ENCODE measurements at places on chromosomes 13 and 19. TPM values are rescaled to one million over a fixed set of nuclear protein-coding genes. Genes with fewer than 3 reads are reported as not detected.

Gene LSR
- total RNA-seq: 0.63 TPM

Gene TMEM59L
- 2.5 TPM for total RNA-seq

Gene SIGLEC12
- not detected for total RNA-seq

DNA sequence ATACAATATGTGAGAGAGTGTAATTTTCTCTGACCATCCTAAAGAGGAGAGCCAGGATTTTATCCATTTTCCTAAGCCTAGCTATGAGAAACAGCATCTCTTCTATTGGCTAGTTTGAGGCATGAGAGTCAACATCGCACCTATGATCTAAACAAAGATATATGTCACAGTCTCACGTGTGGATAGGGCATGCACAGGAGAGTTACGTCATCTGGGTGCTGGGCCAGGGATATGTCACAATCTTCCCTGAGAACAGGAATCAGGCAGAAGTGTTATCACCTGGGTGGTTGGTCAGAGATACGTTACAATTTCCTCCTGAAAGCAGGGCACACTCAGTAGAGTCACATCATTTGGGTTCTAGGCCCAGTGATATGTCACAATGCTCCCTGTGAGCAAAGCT lies 53.9 kb upstream of the ZNF730 start:
- DNase-seq: no peak

- no peak for DNase-seq
These were observed 16.5 kb upstream of the NANOS2 start for GRCh38 chr19:45931055-45931454.

GRCh38 chr19:12720851-12721655 lies 2.7 kb downstream of the TNPO2 start:
- peak; percentile 55 for DNase-seq

GRCh38 chr13:46609052-46609451 lies 56.1 kb downstream of the LRCH1 start:
- DNase-seq: no peak

DNA sequence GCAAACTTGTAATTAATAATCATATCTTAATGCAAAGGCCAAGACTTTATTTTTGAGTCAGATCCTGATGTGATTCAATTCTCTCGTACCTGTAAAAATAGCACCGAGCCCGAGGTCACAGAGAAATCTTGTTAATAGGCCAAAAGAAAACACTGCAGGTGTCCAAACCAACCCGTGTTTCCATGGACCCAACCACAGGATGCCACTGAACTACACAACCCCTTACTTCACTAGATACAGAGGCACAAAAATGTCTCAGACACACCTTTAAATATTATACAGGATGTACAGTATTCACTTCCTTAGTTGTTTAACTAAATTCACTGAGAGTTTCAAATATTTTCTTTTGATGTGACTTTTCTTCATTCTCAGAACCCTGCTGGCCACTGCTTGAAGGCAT lies 530.9 kb downstream of the MYO16 start:
- DNase-seq: peak; percentile 76

DNA sequence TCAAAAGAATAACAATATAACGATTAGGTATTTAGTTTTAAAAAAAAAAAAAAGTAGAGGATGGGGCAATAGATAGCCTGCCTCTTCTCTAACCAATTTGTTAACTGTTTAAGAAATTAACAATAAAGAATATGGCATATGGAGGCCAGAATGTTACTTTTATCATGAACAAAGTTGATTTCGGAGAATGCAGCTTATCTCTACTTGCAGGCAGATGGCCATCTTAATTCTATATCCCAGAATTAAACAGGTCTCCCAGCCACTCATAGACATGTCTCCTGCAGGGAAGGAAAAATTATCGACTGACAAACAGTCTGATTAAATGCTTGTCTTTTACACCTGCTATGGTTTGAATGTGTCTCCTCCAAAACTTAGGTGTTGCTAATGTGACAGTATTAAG lies 96.6 kb downstream of the SLC25A15 start:
- DNase-seq: no peak

GRCh38 chr19:4939466-4939865 lies 29.4 kb upstream of the KDM4B start:
- DNase-seq: no peak

DNA sequence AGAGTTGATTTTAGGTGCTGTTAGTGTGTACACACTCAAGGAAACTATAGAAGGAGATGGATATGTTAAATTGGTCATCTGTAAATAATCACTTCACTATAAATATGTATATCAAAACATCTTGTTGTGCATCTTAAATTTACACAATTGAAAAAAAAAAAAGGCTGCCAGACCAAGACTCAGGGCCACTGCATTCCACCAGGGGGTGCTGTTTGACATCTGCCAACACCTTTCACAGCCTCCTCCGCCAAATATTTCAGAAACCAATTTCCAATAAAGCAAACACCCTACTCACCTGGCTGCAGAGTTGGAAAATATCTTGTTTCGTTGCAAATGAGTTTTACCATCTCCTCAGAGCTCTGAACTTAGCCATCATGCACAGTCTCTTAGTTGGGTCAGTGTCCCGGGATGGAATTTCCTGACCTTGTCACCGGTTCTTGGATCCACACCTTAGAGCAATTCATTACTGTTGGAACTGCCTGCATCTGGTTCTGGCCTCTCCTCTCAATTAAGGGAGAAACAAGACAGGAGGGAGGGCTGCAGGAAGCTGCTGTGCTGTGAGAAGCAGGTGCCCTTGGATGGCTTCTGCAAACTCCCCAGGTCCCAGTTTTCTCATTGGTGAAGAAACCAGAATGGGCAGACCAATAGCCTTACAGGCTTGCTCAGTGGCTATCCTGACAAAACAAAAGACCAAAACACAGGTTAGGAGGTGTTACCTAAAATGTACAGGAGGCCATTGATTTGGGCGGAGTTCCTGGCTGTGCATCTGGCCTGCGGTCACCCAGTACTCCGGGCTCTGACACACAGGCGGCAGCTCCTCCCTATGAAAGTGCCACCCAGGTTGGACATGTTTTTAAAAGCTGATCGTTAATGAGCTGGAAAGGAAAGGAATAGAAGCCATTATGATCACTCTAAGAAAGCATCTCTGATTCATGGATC lies 746.6 kb downstream of the UQCRFS1 start:
- peak; percentile 80 for DNase-seq
